ENCODE measurements at places on chromosomes 5 and 9.

- no peak for DNase-seq
Observed at GRCh38 chr5:178176791-178177190, 10.4 kb downstream of the GMCL2 start.

GRCh38 chr5:111670826-111671492, 86.0 kb downstream of the NREP start:
- DNase-seq: no peak

DNA sequence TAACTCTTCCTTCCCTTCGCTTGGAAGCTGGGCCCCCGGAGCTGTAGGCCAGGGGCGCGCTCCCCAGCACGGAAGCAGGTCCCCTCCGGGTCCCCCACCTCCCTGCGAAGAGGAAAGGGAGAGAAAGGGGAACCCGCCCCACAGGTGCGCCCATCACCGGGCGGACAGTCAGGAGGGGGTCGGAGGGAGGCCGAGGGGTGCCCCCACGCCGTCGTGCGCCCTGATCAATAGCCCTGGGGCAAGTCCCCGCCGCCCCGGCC, 793 bp downstream of the AGPAT2 start:
- DNase-seq: no peak

- DNase-seq: no peak
Observed at GRCh38 chr9:12230708-12231107, 462.5 kb upstream of the TYRP1 start.

DNA sequence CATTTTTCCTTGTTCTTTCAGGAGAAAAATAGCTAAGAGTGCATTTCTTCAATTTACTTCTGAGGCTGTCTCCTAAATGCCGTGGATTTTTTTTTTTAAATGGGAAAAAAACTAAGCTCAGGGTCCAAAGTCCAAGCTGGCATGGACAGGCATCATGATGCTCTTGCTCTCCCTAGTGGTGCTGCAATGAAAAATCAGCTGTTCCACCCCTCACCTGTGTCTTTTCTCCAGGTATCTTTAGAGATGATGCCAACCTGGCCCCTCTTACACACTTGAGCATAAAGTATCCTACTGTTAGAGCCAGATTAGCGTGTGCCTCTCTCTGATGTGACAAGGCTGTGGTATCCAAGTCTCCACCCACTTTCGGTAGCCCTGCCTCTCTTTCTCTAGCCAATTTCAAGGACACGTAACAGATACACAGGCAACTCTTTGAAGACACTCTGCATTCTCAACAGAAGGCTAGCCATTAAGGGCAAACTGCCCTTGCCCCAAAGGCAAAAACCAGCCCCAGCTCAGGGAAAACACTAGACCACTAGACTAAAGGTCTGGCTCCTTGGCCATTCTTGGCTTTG, 208.8 kb downstream of the SAXO1 start:
- DNase-seq: no peak

GRCh38 chr5:134436523-134437339, 25.1 kb upstream of the CDKN2AIPNL start:
- DNase-seq: peak; percentile 17

GRCh38 chr5:138696501-138696900, 56.7 kb upstream of the CTNNA1 start:
- no peak for DNase-seq

DNA sequence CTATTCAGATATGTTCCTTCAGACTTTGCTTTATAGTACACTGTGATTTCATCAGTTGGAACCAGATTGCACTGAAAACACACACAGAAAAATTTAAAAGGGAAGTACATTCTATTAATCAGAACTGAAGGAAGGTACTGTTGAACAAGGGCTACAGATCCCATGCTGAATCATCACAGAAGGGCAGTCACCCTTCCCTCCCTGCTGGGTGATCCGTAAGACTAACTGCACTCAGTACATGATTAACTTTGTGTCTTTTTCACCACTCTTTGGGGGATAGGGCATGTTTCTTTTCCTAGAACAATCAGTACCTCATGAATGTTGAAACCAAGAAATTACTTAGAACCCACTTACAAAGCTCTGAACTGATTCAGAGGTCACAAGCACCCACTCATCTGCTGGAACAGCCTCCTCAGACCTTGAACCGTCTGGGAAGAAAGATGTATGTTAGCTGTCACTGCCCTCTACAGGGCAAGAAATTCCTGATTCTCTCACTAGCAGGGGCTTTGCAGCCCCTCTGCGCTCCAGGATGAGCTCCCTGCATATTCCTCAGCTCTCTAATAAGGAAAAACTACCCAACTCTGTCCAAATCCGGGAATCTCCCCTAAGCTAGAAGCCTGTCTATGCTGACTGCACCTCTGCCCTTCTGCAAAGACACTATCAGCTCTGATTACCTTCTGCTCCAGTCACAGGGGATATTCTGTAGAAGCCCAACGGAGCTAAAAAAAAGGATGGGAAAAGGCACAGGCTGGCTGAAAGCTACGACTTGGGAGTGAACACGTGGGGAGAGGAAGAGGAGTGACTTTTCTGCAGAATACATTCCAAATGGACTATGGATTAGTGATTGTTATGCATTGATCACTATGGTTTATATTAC, 51.0 kb downstream of the IARS1 start:
- DNase-seq: no peak

DNA sequence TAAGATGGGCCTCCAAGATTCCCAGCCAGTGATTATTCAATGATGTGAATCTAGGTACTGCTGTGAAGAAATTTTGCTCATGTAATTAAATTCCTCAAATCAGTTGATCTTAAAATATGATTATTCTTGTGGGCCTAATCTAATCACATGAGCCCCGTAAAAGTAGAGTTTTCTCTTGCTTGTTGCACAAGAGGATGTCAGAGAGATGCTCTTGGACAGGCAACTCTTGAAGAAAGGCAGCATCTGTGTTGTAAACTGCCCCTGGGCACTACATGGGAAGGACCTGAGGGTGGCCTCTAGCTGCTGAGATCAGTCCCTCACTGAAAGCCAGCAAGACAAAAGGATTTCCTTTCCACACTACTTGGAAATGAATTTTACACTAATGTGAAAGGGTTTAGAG, 132.9 kb downstream of the TRPM3 start:
- DNase-seq: no peak

DNA sequence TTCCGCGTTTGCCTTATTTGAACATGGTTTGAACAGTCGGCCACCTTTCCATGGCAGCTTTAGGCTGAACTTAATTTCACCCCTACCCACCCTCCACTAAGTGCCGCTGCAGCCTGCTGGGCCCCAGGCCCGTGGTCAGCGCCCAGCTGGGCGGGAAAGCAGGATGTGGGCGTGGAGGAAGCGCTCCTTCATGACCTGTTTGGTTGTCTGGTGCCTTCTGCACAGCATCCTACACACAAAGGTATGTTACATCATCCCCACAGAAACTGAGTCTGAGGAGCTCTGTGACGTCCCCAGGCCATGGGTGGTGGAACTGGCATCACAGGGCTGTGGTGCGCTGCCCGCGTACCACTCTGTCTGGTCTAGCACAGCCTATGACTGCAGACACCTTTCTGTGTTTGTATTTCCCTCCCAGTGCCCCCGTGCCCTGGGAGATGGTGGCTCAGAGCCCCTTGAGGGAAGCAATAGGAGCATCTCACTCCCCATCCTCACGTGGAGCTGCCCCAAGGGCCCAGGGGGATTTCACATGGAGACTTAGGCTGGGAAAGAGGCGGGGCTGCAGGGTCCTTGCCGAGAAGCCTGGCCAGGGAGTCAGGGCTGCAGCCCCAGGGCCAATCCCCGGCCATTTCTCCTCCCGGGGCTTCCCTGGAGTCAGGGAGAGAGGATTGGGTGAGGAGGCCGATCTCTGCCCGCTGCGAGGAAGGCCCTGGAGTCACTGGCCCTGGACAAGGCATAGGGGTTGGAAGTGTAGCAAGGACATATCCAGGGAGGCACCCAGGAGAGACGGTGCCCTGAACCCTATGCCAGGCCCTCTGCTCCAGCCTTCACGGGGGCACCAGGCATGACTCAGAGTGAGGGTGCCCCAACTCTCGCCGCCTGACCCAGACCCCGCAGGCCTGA, 37.5 kb upstream of the SUSD3 start:
- DNase-seq: no peak

DNA sequence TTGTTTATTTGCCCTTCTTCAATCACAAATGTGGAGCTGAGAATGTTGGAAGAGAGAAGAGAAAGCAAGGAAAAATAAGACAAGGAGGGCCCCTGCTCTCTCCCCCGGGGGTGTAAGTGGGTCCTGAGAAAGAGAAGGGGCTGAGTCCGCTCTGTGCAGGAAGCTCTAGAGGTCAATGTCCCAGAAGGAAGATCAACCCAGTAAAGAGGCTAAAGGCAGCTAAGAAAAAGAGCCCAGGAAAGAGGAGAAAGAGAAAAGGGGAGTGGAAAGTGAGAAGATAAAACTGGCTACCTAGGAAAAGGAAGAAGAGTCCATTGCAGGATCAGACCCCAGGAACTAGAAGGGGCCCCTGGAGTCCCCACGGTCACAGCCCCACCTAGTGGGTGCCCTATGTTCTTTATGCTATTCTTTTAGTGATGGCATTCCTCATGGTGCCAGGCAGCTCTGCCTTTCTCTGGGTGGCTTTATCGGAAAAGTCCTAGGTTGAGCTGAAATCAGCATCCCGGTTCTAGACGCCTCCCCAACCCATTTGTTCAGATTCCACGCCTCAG, 583.4 kb downstream of the ACTL7B start:
- DNase-seq: no peak

- no peak for DNase-seq
Observed at GRCh38 chr5:131959906-131960305, 14.4 kb upstream of the MEIKIN start.

DNA sequence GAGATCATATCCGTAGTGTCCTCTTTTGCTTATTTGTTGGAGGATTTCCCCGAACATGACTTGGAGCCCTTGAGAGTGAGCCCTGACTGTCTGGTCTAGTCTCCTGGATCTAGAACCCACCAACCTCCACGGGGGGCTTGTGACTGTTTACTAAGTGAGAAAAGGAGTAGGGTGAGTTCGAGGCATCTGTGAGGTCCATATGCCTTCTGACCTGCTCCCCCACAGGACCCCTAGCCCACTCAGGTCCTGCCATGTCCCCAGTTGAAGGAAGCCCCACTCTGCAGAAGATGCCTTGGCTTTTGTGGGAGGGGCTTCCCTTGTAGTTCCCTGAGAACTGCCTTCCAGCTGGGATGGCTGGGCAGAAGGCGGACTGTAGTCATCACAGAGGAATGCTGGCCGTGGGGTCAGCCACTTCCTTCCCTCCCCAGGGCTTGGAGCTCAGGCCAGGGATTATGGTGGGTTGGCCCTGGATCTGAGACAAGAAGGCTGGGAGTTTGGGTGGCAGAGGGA, 7.0 kb upstream of the IRF1 start:
- no peak for DNase-seq

DNA sequence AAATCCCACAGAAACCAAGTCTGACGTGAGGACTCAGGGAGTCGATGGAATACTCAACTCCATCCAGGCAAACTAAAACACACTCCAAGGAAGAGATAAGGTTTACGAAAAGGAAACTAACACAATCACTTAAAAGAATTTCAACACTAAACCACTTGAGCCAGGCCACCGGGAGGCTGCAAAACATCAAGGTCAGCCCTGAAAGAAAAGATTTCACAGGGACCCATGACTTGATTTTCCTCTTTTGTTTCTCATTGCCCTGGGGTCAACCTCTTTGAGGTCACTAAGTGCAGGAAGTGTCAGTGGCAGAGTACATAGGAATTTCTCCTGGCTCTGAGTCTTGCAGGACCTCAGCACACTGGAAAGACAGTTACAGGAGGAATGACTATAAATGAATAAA, 77.8 kb upstream of the TARS1 start:
- no peak for DNase-seq

- DNase-seq: peak; percentile 27
Observed at GRCh38 chr5:42912184-42912798, 100.6 kb upstream of the SELENOP start.

- no peak for DNase-seq
Observed at GRCh38 chr5:43281840-43282658, 31.2 kb downstream of the HMGCS1 start.

- no peak for DNase-seq
Observed at GRCh38 chr5:160166069-160166972, 47.1 kb upstream of the PWWP2A start.

- DNase-seq: no peak
Observed at GRCh38 chr9:124441291-124441690, 9.0 kb upstream of the ADGRD2 start.

DNA sequence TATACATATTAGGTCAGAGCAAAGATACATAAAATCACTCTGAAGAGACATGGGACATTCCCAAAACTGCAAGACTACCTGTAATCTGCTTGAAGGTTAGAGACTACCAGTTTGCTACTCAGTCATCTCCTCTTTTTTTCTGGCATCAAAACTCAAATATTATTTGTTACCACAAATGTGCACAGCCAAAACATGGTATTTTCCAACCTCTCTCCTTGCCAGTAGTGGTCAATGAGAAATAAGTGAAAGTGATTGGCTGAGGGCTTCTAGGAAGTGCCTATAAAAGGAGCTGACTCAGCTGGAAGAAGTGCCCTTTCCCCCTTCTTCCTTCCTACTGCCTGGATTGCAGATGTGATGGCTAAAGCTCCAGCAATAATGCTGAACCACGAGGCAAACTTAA, 13.8 kb downstream of the GZMK start:
- DNase-seq: no peak

- DNase-seq: no peak
Observed at GRCh38 chr9:35195683-35196082, 33.9 kb downstream of the UNC13B start.

DNA sequence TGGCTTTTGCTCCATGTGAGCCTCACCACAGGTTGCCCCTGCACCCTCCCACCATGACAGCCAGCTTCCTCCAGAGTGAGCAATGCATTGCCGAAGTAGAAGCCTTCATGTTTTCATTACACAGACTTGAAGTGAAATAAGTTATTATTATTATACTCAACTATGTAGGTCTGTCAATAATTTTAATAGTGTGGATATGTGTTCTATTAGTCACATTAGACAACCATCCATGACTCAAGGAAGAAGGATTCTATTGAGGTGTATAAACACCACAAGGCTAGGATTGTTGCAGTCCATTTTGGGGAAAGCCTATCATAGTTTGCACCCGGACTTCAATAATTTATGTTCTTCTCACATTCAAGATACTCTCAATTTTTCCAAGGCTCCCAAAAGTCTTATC, 369.5 kb downstream of the TAF11L14 start:
- no peak for DNase-seq

DNA sequence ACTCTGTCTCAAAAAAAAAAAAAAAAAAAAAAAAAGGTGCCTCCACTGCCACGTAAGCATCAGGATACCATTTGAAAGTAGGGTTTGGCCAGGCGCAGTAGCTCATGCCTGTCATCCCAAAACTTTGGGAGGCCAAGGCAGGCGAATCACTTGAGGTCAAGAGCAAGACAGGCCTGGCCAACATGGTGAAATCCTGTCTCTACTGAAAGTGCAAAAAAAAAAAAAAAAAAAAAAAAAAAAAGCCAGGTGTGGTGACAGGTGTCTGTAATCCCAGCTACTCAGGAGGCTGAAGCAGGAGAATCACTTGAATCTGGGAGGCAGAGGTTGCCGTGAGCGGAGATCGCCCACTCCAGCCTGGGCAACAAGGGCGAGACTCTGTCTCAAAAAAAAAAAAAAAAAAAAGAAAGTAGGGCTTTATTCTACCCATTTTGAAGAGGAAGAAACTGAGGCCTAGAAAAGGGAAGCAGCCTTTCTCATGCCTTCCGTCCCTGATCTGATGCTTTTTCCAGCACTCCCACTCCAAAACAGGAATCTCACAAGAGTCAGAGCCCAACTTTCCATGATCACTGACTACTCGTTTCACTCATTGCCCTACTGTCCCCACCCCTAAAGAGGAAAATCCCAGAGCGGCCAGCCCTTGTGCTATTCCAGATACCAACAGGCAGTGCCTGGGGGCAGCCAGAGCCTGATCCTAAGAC, 16.3 kb upstream of the CCIN start:
- no peak for DNase-seq

Data from activated CD8-positive, alpha-beta memory T cell treated with anti-CD3 and anti-CD28 coated beads for 1 hour (primary cell).